ENCODE measurements at places on chromosomes 13 and 19.

DNA sequence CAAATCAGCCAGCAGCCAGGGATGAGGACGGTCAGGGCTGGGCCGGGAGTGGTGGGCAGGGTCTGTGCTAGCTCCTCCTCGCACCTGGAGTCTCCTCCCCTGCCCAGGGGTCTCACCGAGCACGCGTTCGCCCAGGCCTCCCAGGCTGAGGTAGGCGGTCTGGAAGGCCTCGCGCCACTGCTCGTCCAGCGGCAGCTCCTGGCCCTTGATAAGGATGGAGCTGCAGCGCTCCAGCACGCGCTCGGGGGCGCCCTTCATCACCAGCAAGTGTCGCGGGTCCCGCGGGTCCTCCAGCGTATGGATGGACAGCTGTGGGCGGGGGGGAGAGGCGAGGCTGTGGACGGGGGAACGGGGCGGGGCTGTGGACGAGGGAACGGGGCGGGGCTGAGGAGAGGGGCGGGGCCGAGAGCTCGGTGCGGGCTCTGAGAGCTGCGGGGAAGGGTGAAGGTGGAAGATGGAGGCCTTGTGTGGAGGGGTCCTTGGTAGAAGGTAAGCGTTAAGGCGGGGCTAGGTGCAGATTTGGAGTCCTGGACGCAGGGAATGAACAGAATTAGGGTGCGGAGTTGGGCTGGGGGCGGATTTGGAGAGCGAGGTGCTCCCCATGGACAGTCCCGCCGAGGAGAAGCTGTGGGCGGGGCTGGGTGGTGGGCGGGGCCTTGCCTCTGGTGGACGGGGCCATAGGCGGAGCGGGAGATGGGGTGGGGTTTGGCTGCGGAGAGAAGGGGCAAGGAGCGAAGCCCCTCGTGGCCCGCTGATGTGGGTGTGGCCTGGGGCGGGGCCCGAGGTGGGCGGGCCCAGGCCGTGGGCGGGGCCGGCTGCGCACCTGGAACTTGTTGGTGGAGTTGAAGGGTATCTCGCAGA lies 5.7 kb downstream of the ATP4A start:
- peak; percentile 25 for DNase-seq

- no peak for DNase-seq
These were observed 8.7 kb downstream of the TNFSF9 start for GRCh38 chr19:6539514-6539913.

DNA sequence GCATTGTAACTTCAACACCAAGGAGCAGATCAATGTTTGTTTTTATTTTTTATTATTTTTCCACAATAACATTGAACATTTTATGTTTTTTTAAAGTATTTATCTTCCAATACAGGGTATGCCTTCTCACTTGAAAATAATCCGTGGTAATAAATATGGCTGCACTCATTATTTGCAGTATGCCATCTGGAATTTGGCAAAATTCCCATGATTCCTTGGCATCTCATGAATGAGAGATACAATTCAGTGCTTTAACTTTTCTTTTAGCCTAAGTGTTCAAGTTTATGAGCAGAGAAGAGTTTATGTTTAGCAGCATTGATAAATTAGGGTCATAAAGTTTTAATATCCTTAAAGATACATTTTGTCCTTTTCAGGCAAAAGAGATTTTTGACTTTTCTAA lies 1109.6 kb upstream of the ATXN8OS start:
- DNase-seq, result no peak

DNA sequence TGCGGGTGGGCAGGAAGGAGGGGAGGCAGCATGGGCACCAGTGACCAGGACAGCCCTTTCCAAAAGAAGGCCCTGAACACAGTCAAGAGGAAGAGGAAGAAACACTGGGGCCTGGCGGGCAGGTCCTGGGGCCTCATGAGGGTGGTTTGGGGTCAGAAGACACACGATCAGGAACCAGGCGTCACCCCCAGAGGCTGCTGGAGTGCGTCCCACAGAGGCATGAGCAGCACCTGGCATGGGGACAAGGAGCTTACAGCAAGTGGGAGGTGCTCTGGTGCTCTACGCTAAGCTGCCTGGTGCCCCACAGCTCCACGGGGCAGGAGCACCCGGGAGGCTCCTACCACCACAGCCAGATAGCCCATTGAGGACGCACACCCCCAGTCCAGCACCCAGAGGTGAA lies 20.0 kb downstream of the ELL start:
- DNase-seq, result no peak

- DNase-seq, result no peak
These were observed 478 bp downstream of the LMO7 start for GRCh38 chr13:75636436-75637180.

- no peak for DNase-seq
These were observed 717.4 kb upstream of the SPRY2 start for GRCh38 chr13:81058211-81058915.

- DNase-seq, result no peak
These were observed 204 bp upstream of the PDX1 start for GRCh38 chr13:27919659-27919933.

DNA sequence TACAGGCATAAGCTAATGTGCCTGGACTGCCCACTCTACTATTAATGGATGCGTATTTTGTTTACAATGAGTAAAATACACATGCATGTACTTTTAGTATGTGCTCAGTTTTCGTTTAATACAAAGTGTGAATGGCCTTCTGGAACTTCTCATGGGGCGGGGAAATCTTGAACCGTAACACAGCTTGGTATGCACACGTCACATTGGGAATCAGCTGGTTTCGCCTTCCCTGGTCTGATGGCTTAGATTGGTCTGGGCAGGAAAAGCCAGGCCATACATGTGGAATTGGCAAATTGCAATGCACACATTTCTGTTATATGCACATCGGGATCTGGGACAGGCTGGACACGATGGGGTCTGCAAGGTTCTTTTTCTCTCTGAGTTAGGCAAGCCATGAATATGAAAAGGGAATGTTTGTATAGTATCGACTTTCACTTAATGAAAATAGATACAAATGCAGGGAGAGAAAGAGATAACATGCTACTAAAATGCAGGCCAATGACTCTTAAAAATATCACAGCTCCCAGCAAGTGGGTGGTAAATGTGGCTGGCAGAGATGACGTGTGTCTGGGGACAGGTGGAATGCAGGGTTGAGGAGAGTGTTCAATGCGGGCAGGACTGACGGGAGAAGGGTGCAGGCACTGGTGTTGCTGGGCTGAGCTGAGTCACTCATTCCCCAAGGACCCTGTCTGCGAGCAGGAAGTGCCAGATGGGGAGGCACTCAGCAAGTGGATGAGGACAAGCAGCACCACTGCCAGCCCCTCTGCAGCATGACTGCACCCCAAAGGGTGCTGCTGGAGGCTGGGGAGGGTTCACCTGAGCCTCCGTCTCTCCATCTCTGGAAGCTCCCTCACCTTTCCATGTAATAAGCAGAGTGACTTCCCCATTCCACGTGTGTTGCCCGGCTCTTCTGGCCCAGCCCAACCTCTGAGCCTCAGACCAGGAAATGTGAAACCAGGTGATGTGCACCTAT lies 204.0 kb upstream of the GPR12 start:
- DNase-seq, result no peak

GRCh38 chr19:14089662-14090508 lies 666 bp downstream of the SAMD1 start:
- DNase-seq, result peak; percentile 34

GRCh38 chr19:4183967-4184717 lies 1.7 kb downstream of the ANKRD24 start:
- DNase-seq, result no peak

GRCh38 chr19:13961826-13962698 lies 9.8 kb downstream of the DCAF15 start:
- DNase-seq, result no peak

GRCh38 chr13:91904597-91904996 lies 506.2 kb downstream of the GPC5 start:
- no peak for DNase-seq

- peak; percentile 9 for DNase-seq
These were observed 117.9 kb downstream of the STOML3 start for GRCh38 chr13:38872693-38873092.

DNA sequence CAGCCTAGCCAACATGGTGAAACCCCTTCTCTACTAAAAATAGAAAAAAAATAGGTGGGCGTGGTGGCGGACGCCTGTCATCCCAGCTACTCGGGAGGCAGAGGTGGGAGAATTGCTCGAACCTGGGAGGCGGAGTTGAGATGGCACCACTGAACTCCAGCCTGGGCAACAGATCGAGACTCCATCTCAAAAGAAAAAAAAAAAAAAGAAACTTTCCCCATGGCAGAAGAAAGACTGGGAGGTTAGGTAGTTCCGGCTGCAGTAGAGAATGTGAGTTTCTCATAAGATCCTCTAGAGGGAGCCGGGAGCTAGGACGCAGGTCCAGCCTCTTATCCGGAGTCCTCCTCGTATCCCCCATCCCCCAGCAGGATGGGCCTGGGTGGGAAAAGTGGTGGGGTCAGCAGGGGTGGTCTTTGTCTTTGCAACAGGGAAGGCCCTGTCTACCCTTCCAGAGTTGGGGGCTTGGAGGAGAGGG lies 13.2 kb upstream of the CREB3L3 start:
- DNase-seq, result peak; percentile 35

DNA sequence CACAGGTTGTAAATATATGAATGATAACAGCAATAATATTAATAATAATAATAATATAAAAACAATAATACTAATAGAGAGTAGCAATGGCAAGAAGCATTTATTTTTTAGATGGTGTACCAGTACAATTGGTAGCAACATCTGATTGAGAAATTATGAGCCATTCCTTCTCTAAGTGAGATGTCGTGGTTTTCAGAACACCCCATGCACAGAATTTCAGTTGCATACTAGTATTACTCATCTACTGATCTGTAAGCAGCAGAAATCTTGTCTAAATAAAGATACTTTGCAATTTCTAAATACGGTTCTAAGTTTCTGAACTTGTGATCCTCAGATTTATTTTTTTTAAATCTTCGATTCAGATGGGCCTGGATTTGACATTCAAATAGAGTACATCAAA lies 788.0 kb upstream of the ATXN8OS start:
- DNase-seq, result no peak

DNA sequence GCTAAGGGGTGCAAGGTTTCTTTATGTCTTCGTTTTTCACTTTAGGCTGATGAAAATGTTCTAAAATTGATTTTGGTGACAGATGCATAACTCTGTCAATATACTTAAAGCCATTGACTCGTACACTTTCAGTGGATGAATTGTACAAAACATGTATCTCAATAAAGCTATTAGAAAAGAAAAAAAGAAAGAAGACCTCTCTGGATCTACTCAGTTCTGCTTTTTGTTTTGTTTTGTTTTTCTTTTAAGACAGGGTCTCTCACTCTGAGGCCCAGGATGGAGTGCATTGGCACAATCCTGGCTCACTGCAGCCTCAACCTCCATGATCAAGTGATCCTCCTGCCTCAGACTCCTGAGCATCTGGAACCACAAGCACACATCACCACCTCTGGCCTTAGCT lies 3.5 kb downstream of the SIGLEC5 start:
- DNase-seq, result no peak

DNA sequence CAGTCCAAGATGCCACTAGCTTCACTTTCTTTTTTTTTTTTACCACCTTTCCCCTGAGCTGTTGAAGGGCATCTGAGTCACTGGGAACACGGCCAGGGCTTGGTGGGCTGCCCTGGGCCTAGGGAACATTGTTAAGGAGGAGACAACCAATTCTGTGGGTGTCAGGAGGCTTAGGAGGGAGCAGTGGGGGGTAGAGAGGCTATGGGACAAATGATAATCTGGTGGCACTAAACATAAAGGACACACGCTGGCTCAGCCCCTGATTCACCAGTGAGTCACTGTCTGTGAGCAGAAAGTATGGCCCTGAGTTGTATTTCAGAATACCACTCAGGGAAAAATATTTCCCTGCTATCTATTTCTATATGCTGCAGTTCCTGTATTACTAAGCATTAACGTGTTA lies 207.8 kb downstream of the DCLK1 start:
- DNase-seq, result no peak

DNA sequence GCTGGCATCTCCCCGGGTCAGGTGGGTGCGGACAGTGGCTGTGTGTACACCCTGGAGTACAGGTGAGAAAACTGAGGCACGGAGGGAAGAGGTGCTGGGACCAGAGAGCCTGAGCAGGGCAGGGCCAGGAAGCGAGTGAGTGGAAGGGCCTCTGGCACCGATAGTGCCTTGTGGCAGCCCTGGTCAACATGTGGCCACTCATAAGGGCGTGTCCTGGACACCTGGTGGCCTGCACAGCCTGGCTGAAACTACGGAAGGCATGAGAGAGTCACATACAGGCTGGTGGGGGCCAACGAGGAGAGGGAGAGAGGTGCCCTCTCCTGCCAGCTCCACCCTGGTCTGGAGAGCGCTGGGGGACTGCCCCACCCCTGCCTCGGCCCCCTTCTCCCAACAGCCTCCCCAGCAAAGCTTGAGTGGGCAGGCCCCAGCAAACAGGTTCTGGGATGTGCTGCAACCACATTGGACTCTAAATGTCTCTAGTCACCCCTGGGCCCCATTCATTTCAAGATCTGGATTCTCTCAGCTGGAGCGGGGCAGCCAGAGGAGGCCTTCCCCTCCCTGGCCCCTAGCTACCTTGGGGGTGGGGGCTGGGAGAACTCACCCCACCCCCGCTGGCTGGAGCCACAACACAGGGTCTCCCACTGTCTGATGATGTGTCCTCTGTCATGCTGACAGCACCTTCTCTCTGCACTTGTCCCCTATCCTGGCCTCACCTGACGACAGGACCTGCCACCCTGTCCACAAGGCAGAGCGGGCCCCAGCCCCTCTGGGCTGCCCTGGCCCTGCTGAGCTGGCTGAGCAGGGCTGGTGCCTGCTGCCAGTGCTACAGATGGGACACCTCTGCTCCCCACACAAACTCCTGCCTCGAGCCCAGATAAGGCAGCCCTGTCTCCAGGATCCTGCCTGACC lies 5.8 kb downstream of the CBARP start:
- no peak for DNase-seq
